ENCODE measurements at places on chromosomes 1 and 21.

- no peak for DNase-seq
Observed at GRCh38 chr1:237269938-237270337, 228.0 kb downstream of the RYR2 start.

DNA sequence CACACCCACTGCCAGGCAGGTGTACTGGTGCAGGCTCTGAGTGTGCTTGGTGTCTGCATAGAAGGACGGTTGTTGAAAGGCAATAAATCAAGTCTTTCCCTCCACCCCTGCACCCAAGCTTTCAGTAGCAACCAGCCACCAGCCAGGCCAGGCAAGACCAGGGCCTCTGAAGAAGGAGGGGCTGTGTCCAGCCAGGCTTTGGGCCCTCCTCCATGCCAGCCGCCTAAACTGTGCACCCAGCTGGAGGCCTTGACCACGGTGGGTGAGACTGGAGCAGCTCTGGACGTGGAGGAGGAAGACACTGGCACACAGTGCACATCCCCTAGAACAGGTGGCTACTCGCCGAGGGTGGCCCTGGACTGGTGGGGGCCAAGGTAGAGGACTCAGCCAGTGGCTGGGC is 4.9 kb downstream of the OLIG2 start:
- DNase-seq, result no peak

GRCh38 chr1:220966881-220967611 is 87.8 kb downstream of the HLX start:
- no peak for DNase-seq

DNA sequence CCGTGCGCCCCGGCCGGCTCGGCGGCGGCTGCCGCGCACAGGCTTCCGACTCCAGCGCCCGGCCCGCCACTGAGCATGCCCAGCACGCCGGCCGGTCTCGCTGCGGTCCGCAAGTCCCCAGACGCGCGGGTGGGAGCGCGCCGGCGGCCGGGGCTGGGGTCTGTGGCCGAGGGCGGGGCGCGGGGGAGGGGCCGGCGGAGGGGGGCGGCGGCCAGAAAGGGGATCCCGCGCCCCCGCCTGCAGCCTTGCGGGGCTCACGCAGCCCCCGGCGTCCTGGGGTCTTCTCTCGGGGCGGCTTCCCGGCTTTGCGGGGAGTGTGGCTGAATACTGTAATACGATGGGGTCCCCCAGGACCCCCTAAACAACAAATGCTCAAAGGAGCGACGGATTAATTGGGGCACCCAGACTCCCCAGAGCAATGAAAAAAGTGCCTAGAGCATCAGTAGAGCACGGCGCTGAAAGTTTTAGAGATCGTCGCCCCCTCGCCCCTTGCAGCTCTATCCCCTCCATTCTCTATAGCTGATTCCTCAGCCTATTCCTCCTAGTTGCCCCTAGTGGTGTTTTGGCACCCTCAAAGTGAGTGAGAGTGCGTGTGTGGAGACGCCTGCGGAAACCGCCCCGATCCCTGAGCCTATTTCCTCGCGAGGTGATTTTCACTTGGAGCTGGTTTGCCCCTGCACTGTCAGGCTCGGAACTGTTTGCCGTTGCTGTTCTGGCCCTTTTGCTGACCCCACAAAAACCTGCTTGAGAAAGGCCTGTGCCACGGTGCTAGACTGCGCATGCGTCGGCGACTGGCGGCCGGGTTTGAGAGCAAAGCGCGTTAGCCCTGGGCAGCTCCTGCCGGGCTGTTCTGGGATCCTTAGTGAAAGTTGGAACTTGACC is at the start of gene VAV3:
Gene VAV3, minus strand, starts transcription at position 71 of the 882 bp plus-strand sequence. CDS start 311 bp downstream, outside the sequence.
- DNase-seq, result peak; percentile 50

DNA sequence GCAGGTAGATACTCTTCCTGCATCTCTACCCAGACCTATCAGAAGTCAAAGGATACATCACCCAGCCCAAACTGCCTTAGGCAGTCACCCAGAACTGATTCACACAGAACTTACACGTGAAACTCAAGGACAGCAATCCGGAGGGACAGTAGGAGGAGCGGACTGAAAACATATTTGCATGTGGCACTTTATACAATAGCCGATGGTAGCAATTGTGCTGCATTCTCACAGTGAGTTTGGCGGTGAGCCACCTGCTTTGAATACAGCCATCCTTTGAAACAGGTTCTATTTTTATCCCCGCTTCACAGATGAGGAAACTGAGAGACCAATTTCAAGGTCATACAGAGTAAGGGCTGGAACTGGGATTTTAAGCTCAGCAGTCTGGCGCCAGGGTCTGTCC is 69.5 kb downstream of the EDEM3 start:
- no peak for DNase-seq

DNA sequence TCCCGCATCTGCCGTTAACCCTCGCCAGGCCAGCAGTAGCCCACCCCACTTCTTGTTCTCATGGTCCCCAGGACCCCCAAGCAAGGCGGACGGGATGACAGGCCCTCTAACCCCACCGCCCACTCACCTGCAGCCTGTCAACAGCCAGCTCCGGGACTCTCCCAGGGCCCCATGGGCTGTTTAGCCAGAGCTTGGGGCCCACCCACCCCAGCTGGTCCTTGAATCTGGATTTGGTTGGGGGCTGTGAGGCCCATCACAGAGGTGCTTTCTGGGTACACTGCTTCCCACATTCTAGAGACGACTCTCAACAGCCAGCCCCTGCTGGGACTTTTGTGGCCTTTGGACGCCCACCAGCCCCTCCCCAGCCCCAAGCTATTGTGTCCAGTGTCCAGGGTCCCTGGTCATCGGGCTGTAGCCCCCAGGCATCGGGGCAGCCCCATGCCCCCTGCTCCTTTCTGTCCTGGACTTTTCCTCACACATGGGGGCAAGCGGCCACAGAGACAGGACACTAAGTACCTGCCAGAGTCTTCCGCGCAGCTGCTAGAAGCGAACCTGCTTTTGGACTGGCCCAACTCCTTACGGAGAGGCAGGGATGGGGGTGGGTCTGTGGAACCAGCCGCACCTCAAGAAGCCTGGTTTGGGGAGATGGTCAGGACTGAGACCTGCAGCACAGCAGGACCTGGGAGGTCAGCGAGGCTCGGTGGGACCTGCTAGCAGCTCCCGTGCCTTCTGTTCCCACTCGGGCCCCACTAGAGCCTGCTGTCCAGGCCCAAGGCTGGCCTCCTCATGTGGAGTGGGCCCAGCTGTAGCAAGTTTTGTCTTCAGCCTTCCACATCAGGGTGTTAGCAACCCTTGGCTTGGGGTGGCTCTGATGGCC is 208.1 kb upstream of the VAMP3 start:
- no peak for DNase-seq

Data from stimulated activated CD4-positive, alpha-beta T cell treated with anti-CD3 and anti-CD28 coated beads, Interleukin-12 subunit alpha, Interleukin-12 subunit beta, amount 100 ng/mL, for 48 hours (primary cell).